ENCODE measurements at places on chromosomes 5 and 9.

DNA sequence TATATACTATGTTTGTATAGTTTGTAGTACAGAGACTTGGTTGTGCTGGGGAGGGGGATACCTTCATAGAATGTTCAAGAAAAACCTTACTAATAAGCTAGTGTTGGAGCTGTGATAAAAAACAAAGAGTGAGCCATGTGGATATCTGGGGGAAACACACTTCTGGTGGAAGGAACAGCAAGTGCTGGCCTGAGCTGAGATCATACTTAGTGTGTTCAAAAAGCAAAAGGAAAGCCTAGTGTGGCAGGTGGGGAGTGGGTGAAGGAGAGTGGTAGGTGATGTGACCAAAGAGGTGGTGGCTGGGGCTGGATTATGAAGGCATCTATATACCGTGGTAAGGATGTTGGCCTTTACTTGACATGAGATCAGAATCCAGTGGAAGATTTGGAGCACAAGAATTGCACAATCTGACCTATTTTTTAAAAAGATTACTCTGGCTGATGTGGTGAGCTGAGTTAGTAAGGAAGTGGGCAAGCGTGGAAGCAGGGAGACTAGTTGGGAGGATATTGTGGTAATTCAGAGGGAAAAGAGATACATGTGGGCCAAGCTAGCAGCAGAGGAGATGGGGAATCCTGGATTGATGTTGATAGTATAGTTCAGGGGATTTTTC lies 26.6 kb downstream of the PALM2AKAP2 start:
- DNase-seq: no peak

GRCh38 chr9:8668751-8669150 lies 869.2 kb upstream of the DMAC1 start:
- DNase-seq: no peak

DNA sequence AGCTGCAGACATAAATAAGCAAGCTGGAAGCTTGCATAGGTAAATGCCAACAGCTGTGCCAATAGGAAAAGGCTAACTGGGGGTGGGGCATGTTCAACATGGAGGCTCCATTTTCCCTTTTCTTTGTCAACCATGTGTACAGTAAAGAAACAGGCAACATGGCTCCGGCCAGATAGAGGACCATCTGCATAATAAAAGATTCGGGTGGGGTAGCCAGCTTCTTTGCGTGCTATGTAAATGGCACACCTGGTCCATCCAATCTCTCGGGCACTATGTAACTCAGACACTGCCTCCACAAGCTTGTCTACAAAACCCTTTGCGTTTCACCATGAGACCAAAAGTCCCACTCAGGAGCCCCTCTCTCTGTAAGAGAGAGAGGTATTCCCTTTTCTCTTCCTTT lies 41.7 kb upstream of the DENND4C start:
- no peak for DNase-seq

DNA sequence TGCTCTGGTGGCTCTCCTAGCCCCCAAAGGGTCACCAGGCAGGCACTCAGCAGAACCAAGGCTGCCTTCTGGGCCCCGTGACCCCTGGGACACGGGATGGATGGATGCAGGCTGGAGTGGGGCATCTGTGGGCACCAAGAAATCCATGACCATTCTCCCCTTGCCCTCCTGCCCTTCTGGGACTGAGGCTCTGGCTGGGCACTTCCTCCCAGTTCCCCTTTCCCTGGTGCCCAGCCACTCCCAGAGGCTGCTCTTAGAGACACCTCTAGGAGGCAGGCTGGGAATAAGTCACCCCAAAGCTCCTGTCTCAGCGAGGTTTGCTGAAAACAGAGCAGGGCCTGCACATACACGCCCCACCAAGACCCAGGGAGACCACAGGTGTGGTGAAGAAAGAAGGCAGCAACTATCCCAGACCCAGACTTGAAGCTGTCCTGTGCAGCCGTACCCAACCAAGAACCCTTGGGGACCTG lies 943 bp downstream of the STING1 start:
- no peak for DNase-seq

DNA sequence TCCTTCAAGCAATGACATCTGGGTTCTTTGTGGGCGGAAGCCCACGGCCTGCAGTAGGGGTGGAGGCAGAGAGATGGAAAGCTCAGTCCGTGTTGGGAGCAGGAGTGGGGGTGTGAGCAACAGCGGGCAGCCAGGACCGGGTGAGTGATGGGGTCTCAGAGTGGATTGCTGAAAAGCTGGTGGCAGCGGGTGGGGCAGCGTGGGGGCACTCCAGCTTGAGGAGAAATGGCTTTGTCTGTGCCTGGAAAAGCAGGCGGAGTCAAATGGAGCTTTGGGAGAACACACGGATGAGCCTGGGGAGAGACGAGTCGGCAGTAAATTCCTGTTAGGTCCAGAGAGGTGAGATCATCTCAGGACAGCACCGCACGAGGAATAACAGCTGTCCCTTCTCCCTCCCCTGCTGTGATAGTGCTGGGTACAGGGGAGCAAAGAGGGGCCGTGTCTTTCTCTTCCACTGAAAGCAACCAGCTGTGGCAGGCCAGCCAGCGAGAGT lies 42.1 kb downstream of the CACNA1B start:
- DNase-seq: no peak

DNA sequence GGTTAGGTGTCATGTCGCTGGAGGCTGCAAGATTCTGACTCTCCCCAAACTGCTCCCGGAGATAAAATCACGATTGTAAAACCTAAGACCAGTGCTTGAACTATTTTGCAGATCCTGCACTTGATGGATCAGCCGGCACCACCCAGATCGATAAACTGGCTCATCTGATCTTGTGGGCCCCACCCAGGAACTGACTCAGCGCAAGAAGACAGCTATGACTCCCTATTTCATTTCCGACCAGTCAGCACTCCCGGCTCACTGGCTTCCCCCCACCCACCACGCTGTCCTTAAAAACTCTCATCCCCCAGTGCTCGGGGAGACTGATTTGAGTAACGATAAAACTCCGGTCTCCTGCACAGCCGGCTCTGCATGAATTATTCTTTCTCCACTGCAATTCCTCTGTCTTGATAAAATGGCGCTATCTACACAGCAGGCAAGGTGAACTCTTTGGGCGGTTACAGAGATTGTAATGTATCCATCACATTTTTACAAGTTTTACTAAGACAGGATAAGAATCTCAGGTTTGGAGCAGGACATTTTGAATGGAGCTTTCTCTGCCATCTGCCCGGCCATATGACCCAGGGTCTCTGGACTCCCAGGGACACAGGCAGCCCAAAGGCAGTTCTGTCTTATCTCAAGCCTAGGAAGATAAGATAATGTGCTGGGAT lies 10.6 kb upstream of the PPP1R26 start:
- no peak for DNase-seq

- DNase-seq: no peak
Observed at GRCh38 chr9:107484117-107484723, 5.3 kb downstream of the KLF4 start.

DNA sequence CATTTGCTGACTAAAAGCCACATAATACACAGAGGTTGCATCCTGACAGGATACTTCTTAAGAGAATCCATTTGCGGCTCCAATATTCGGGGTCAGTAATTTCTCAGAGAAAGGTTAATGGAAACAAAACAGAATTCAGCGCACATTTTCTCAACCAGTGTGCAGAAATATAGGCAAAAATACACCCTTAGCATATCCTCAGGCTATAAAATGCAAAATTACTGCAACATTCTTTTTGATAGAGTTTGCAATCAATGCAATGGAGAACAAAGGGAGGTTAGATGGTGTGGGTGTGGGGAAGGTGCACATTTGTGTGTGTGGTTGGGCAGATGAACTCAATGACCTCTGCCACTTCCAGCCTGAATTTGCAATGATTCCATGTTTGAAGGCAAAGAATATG lies 35.4 kb upstream of the ACO1 start:
- no peak for DNase-seq

DNA sequence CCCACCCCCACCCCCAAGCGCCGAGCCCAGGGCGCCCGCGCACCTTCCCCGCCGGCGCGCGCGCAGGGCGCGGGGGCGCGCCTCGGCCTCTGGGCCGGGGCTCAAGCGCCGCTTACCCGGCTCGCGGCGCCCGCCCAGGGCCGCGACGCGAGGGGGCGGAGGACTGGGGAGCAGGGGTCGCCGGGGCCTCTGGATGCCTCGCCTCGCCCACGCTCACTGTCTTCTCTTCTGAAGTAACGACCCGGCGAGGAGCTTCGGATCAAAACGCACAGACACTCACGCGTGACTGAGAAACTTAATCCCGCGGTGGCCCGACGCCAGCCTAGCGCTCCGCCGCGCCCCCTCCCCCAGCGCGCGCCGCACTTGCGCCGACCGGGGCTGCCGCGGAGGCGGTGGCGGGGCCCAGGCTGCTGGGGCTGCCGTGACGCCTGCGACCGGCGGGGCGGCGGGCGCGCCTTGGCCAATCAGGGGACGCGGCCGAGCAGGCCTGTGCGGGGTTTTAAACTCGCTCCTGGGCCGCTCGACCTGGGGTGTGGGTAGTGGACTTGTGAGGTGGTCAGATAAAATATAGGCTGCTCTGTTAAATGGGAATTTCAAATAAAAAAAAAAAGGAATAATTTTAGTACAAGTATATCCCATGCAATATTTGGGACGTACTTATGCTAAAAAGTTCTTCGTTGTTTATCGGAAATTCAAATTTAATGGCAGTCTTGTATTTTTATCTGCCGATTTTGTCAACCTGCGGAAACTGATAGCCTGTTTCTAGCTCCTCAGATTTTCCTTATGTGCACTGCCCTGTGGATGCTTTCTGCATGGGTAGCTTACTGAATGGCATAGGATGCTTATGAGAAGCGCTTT lies at the start of gene MPDZ:
Gene MPDZ, minus strand, starts transcription at position 409 of the 858 bp plus-strand sequence. CDS start 29,377 bp downstream, outside the sequence.
- no peak for DNase-seq

DNA sequence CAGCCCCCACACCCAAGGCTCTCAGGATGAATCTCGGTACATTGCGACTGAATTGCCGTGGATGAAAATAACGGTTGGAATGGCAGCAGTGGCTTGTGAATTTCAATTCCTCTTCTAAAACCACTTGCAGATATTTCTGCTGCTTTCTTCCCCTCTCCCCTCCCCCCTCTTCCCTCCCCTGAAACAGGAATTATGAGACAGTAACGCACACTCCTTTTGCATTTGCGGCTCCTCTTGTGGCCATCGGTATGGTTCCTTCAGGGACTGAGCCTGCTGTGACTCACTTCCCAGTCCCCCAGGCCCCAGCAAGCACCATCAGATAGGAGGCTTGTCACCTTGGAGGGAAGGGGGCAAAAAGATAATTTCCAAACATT lies 9.7 kb downstream of the DCANP1 start:
- no peak for DNase-seq

GRCh38 chr5:178502401-178503100 lies 87.6 kb downstream of the COL23A1 start:
- DNase-seq: no peak

DNA sequence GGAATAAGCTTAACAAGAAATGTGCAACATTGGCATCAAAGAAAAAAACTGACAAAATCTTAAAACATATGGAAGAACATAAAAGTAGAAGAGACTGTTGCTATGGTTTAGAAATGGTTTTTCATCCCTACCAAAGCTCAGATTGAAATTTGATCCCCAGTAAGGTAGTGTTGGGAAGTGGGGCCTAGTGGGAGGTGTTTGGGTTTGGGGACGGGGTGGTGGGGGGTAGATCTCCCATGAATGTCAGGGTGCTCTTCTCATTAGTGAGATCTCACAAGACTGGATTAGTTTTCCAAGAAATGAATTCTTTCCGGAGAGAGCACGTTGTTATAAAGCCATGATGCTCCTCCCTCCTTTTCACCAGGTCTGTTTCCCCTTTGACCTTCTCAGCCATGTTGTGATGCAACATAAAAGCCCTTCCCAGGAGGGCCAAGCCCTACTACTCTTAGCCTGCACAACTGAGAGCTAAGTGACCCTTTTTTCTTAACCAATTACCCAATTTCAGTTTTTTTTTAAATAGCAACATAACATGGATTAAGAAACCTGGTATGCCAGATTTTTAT lies 10.6 kb downstream of the TMEM167A start:
- DNase-seq: no peak

DNA sequence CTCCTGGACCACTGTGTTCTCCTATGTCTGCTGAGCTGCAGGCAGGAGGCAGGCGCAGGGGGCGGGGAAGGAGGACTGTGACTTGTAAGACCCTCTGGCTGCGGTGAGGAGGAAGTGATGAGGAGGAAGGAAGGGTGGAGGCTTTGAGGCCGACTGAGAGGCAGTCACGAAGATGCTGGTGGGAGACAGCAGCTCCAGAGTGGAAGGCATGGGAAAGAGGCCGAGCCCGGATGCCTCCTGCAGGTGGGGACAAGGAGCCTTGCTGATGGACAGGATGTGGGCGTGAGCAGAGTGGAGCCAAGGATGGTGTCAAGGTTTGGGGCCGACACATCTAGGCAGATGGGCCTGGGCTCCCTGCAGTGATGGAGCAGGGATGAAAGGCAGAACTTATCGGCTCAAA lies 74.3 kb upstream of the ICE1 start:
- no peak for DNase-seq

GRCh38 chr5:146107901-146108300 lies 2.5 kb upstream of the PLAC8L1 start:
- no peak for DNase-seq

DNA sequence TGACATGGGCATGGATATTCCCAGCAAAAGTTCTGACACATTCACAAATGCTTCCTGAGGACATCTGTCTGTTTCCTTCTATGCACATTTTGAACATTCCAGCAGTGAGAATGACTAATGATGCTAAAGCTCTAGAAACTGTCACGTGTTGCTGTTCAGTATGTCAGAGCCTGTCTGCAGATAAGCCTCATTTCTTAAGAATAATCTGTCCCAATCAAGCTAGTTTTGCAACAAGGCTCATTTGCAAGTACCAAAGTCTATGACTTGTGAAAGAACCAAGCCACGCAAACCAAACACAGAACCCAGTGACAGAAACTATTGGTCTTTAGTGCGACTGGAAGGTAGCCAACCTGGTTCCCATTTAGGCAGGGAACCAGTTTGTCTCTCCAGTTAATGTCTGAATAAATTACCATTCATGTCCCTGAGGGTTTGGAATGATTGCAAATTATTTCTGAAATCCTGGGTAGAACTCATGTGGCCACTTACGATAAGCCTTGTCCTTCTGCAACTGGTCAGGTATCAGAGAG lies 178.5 kb downstream of the C9orf152 start:
- DNase-seq: no peak

DNA sequence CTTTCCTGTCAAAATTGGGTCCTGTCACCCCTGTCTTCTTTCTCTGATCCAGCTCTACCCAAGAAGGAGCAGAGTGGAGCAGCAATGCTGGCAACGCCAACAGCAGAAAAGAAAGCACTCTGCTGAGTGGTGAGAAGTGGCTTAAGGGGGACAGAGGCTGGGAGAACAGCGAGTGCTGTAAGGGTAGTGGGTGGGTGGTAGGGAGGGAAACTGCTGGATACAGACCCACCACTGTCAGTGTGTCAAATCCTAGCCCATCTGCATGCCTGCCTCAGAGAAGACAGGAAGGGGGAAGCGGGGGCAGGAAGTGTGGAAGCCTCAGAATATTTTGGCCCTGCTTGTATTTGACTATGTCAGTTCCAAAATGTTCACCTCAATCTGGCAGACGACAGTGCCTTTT lies 170.4 kb upstream of the MAST4 start:
- no peak for DNase-seq

DNA sequence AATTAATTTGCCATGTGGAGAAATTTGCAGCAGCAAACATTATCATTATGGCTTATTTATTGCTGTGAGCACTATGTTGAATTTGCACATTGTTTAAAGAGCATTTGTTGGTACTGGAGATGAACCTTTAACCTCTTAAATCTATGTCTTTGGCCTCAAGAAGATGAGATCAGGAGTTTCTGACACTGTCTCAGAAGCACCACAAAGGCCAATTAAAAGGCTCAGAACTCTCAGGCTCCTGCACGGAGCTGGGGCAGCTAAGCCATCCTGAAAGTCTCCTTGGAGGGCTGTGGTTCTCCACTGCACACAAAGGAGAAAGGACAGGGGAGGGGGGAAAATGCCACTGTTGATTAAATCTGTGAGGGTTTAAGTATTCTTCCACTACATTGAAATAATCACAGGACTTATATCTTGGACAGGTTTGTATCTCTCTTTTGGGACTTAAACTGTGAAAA lies 33.1 kb downstream of the ZNF366 start:
- no peak for DNase-seq

Data from activated gamma-delta T cell treated with anti-CD3 and anti-CD28 coated beads, Interleukin-2, amount 50 U/mL, for 16 hours (primary cell).